GM12864 (cell line): ENCODE measurements at places on chromosomes 2 and 18.

DNA sequence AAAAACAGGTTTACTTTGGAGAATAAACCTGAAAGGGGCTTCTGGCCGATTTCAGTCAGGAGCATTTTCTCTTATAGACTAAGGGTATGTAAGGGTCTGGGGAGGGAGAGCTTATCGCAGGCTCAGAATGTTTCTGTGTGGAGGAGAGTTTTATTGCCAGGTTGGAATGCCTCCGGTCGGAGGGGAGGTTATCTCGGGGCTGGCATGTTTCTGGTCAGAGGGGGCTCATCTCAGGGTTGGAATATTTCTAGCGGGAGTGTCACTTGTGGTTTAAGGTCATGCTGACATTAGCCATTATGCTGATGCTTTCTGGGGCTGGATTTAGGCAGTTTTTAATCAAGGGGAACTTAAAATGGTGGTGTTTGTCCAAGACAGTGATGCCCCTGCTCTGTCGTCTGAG, 333.6 kb downstream of the METTL4 start:
- no peak for DNase-seq

DNA sequence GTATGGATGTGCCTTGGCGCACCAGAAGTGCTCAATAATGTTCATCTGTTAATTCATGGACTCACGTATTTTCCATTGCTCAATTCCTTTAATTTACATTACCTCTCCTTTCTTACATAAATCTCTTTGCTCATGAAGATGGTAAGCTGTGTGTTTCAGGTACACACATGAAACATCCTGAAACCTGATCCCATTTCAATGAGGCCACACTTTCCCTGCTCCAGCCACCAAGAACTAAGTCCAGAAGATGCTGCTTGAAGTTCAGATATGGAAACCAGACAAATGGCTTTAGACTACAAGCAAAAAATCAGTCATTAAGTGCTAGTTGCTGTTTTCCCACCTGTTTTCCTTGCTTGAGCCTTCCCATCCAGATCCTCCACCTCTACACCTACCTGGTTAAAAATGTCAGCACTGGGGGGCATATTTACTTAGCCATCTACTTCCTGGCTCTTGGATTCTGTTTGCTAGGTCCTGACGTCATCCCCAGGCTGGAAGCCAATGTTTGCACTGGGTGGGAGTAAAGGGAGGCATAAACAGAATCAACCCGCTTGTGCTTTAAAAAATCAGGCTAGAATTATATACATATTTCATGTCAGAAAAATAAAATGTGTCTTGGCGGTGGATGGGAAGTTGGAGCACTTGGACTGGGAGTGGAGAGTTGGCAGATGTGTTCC, 309.7 kb downstream of the OSR1 start:
- no peak for DNase-seq

GRCh38 chr2:1609485-1610095, 134.7 kb downstream of the PXDN start:
- DNase-seq: no peak

- DNase-seq: no peak
Measured at GRCh38 chr2:17303054-17303453, 215.2 kb downstream of the RAD51AP2 start.

GRCh38 chr18:23359421-23359820, 93.7 kb upstream of the RIOK3 start:
- no peak for DNase-seq

- DNase-seq: peak; percentile 13
Measured at GRCh38 chr18:48412339-48412929, 3.3 kb upstream of the ZBTB7C start.

GRCh38 chr2:20092226-20092900, 40.9 kb upstream of the LAPTM4A start:
- no peak for DNase-seq

GRCh38 chr18:30746224-30746623, 296.3 kb downstream of the DSC3 start:
- no peak for DNase-seq

- DNase-seq: no peak
Measured at GRCh38 chr2:240850756-240851077, 17.9 kb upstream of the AGXT start.

DNA sequence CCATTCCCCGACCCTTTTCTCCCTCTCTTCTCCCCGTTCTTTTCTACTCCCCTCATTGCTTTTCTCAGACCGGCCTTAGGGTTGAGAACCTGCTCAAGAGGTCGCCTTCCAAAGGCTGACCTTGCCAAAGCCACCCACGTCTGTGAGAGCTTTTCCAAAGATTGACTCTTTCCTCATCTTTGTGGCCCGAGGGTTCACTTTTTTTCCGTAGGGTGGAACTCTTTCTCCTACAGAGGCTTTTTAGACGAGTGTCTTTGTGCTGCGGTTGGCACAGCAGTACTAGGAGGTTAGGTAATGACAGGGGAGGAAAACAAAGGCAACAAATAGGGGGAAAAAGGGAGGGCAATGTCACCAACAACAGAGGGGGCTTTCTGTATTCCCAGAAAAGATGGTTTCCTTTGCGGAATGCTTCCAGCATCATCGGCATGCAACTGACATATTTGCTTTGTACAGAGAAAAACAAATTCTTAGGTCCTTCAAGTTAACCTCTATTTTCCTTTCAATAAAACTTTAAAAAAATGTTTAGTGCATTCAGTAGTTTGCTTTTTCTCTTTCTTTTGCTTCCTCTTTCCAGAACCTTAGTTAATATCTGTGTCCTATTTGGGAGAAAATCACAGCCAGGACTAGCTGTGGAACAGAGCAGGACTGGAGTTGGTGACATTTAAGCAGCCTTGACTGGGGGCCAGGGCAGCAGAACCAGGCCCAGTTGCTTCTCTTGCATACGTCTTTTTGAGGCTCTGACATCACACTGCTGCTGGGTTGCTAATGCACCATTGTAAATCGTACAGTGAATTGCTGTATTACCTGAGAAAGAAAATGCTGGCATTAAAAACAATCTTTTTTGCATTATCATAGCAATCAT, 188.1 kb upstream of the FANCL start:
- no peak for DNase-seq

- DNase-seq: no peak
Measured at GRCh38 chr2:88499204-88499603, 46.7 kb upstream of the FOXI3 start.

GRCh38 chr2:55786280-55786679, 92.6 kb upstream of the PNPT1 start:
- no peak for DNase-seq

- no peak for DNase-seq
Measured at GRCh38 chr18:12779456-12779855, 76.6 kb downstream of the PSMG2 start.

DNA sequence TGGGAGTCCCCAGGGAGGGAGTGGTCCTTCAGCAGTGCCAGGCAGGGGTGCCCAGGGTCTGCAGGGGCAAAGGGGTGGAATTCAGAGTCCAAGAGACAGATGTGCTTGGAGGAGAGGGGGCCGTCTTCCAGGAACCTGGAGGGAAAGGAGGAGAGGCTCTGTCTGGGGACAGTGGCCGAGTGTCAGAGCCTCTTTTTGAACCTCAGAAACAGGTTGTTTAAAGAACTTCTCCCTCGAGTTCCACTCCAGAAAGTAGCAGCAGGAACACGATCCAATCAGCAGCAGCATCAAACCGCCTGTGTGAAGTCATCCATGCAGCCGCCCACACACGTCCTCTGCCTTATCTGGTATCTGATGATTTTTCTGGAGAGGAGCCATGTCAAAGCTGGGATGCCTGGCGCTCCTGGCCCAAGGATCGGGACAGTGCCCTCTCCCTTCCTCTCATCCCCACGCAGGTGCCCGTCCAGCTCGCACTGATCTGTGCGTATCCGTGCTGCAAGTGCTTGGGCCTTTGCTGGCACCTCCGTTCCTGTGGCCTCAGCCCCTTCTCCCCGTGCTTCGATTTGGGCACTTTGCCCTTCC, 205.1 kb downstream of the NDUFA10 start:
- DNase-seq: no peak

DNA sequence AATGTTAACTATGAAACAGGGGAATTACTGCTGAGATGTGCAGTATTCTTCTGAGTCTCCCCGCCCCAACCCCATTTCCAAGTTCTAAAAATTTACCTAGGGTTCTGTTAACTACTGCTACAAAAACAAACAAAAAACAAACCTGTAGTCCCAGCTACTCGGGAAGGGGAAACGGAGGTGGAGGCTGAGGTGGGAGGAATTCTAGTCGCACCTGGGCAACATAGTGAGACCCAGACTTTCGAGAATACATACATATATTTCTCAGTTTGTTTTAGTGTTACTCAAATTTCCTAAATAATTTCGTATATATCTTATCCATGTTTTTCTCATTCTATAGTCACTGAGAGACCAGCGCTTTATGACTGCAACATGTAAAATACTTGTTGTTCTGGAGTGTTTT, 989 bp downstream of the STAM2 start:
- no peak for DNase-seq

GRCh38 chr18:72738136-72738535, 129.7 kb downstream of the NETO1 start:
- no peak for DNase-seq

DNA sequence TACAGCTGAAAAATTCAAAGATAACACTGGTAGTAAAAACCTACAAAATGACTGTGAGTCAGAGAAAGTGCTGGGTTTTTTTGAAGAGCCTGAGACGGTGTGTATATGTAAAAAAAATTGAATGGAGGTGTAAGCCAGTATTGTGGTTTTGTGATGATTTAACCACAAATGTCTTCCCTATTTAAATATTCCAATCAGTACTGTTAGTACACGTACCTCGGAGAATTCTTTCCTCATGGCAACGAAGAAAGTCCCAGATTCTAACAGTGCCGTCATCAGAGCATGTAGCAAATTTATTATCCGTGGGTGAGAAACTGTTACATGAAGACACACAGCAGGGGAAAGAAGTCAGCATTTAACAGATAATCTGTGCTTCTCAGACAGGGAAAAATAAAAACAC, 48.1 kb downstream of the WDR33 start:
- DNase-seq: no peak

GRCh38 chr2:75707901-75708300, 2.8 kb downstream of the GCFC2 start:
- no peak for DNase-seq

DNA sequence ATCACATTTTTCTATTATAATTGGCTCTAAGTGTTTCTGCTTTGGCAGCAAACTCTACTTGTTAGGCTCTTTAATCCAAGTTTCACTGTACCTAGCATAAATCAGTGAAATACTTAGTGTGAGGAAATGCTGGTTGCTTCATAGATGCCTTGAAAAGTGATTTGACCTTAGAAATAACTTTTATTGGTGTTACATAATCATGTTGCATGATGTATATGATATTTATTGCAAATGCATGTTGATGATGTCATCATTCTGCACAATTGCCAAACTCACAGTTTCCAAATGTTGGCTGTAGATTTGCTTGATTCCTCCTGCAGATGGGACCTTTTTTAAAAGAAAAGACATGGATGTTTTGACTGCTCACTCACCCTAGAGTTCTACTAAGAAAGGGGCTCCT, 137.6 kb upstream of the BCL2L11 start:
- no peak for DNase-seq

- no peak for DNase-seq
Measured at GRCh38 chr18:21678859-21679258, 25.7 kb downstream of the ABHD3 start.

GRCh38 chr18:63981719-63982118, 11.8 kb downstream of the SERPINB8 start:
- DNase-seq: no peak

GRCh38 chr18:10100196-10100595, 186.4 kb downstream of the VAPA start:
- DNase-seq: no peak

- DNase-seq: no peak
Measured at GRCh38 chr2:172914341-172915008, 161.2 kb upstream of the MAP3K20 start.

GRCh38 chr2:143491131-143491530, 361.9 kb downstream of the ARHGAP15 start:
- DNase-seq: no peak
